ENCODE measurements at places on chromosomes 2 and 18. TPM values are rescaled to one million over a fixed set of nuclear protein-coding genes. Genes with fewer than 3 reads are reported as not detected.

DNA sequence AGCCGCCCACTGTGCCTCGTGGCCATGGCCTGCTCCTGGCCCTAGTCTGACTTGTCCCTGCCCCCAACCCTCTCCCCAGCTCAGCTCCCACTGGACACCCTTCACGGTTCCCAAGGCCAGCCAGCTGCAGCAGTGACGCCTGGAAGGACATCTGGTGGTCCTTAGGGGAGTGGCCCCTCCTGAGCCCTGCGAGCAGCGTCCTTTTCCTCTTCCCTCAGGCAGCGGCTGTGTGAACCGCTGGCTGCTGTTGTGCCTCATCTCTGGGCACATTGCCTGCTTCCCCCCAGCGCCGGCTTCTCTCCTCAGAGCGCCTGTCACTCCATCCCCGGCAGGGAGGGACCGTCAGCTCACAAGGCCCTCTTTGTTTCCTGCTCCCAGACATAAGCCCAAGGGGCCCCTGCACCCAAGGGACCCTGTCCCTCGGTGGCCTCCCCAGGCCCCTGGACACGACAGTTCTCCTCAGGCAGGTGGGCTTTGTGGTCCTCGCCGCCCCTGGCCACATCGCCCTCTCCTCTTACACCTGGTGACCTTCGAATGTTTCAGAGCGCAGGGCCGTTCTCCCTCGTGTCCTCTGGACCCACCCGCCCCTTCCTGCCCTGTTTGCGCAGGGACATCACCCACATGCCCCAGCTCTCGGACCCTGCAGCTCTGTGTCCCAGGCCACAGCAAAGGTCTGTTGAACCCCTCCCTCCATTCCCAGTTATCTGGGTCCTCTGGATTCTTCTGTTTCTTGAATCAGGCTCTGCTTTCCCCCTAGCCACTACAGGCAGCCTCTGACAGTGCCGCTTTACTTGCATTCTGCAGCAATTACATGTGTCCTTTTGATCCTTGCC is 35.8 kb downstream of the ANO7 start:
- no peaks in the 10 kb centered on the region for H3K27me3 ChIP-seq
- H3K36me3 ChIP-seq = peaks cover 34% of the 10 kb centered on the region
- peaks cover 7% of the 10 kb centered on the region for H3K4me1 ChIP-seq
- H3K27ac ChIP-seq = no peak overlapping the region
- no peak overlapping the region for H3K4me3 ChIP-seq

The ELOA2 gene
- not detected for total RNA-seq

GRCh38 chr2:101608408-101609310 is 88.8 kb upstream of the MAP4K4 start:
- no peaks in the 10 kb centered on the region for H3K4me1 ChIP-seq
- no peaks in the 10 kb centered on the region for H3K27me3 ChIP-seq
- no peaks in the 10 kb centered on the region for H3K36me3 ChIP-seq
- no peak overlapping the region for H3K27ac ChIP-seq
- H3K4me3 ChIP-seq = no peak overlapping the region

- no peak overlapping the region for H3K27ac ChIP-seq
- H3K36me3 ChIP-seq = no peaks in the 10 kb centered on the region
- no peaks in the 10 kb centered on the region for H3K27me3 ChIP-seq
- H3K4me3 ChIP-seq = no peak overlapping the region
- H3K4me1 ChIP-seq = no peaks in the 10 kb centered on the region
- DNase-seq = no peak
Measured at GRCh38 chr2:153912798-153913396, 41.2 kb downstream of the GALNT13 start.

- peak overlapping the region; percentile 50 for H3K27ac ChIP-seq
- peaks cover 21% of the 10 kb centered on the region for H3K4me1 ChIP-seq
- H3K27me3 ChIP-seq = no peaks in the 10 kb centered on the region
- H3K4me3 ChIP-seq = no peak overlapping the region
- no peaks in the 10 kb centered on the region for H3K36me3 ChIP-seq
Measured at GRCh38 chr2:12155303-12156051, 409.0 kb downstream of the LPIN1 start.

The LONRF2 gene
- total RNA-seq = 1.3 TPM

DNA sequence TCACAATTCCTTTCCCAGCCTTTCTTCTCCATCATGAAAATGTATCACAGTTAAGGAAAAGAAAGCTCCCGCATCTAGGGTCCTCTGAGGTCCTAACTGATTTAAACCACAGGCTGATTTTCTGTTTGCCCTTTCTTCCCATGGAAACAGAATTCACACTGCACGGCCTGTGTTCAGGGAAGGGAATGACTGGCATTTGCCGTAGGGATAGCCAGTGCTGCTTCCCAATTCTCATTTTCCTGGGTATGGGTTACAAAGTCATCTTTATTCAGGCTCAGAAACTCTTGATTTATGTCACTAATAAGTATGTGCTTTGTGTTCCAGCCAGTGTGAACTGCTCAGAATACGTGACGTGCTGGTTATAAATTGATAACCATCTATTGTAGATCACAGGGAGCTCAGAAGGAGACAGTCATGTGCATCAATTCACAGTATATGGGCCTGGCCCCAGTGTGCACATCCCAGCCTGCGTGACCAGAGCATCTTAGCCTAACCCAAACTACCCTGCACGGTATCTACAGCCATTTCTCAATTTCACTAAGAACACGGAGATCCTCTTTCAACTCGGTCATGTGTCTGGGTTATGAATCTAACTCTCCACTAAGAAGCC is 163.3 kb downstream of the LRRC30 start:
- no peak overlapping the region for H3K4me3 ChIP-seq
- H3K27ac ChIP-seq = no peak overlapping the region
- H3K4me1 ChIP-seq = peaks cover 7% of the 10 kb centered on the region

The ERICH2 gene
- total RNA-seq = not detected

The ACMSD gene
- total RNA-seq = not detected

GRCh38 chr2:128264881-128265607 is 53.6 kb downstream of the HS6ST1 start:
- peak; percentile 8 for DNase-seq
- no peak overlapping the region for H3K4me3 ChIP-seq
- no peak overlapping the region for H3K27ac ChIP-seq
- H3K4me1 ChIP-seq = peaks cover 18% of the 10 kb centered on the region

The POTEJ gene
- not detected for total RNA-seq

The C1QL2 gene
- not detected for total RNA-seq

The SEMA4F gene
- total RNA-seq = 3.5 TPM

GRCh38 chr18:3454365-3455089 is 4.6 kb downstream of the TGIF1 start:
- H3K36me3 ChIP-seq = peaks cover 32% of the 10 kb centered on the region
- H3K27me3 ChIP-seq = no peaks in the 10 kb centered on the region
- DNase-seq = no peak

DNA sequence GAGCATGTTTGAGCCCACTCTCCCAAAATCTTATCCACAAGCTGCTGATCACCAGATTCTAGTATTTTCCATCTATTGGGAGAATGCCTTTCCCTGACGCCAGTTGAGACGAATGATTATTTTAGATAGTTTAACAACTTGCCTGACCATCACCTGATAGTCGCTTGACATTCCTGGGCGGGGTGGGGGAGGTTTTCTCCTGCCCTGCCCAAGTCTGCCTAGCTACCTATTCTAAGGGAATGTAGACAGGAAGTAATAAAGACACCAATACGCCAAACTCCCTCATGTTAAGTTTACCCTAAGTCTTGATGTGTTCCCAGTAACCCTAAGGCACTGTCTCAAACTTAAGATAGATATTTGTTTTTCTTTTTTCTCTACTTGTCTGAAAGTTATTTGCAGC is 4.6 kb upstream of the ACAA2 start:
- no peaks in the 10 kb centered on the region for H3K36me3 ChIP-seq
- no peak overlapping the region for H3K4me3 ChIP-seq
- H3K4me1 ChIP-seq = peaks cover 12% of the 10 kb centered on the region

DNA sequence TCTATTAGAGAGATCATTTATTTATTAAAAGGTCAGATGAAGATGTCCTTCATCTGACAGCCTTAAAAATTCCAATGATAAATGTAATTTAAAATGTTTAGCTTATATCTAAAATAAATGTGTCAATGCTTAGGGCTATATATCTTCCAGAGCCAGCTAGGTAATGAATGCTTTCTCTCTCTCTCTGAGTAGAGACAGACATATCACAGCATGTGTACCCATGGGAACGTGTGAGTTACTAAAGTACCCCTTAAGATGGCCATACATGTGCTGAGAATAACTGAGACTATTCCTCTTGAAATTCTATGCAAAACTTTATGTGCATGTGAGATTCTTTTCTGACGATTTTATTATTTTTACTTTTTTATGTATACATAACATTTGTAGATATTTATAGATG is 420.9 kb upstream of the ST6GAL2 start:
- H3K27ac ChIP-seq = no peak overlapping the region
- no peak overlapping the region for H3K4me3 ChIP-seq
- no peaks in the 10 kb centered on the region for H3K4me1 ChIP-seq
- no peaks in the 10 kb centered on the region for H3K27me3 ChIP-seq

DNA sequence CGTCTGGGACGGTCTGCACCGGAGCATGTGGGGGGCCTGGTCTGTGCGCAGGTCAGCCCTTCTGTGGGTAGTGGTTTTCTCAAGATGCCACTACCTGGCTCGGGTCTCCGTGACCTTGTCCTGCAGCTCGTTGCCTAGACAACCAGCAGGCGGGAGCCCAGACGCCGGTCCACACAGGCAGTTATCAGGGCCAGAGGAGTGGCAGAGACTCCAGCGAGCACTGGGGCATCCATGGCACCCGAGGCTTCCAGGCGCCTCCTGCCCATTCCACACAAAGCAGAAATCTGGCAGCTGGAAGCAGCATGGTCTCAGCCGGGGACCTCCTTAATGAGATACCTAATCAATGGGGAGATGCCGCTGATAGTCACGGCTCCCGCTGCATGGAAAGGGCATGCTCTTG is 156.1 kb downstream of the FAM210A start:
- peaks cover 18% of the 10 kb centered on the region for H3K4me1 ChIP-seq
- no peak overlapping the region for H3K27ac ChIP-seq
- H3K36me3 ChIP-seq = no peaks in the 10 kb centered on the region
- DNase-seq = no peak
- no peaks in the 10 kb centered on the region for H3K27me3 ChIP-seq

Measured in suprapubic skin (tissue), 4 donors.